ENCODE measurements at places on chromosomes 1 and 21. TPM values are rescaled to one million over a fixed set of nuclear protein-coding genes. Genes with fewer than 3 reads are reported as not detected.

Gene NUDT4B
- not detected for total RNA-seq

- DNase-seq = no peak
Measured at GRCh38 chr1:194161591-194161990, 975.2 kb upstream of the B3GALT2 start.

DNA sequence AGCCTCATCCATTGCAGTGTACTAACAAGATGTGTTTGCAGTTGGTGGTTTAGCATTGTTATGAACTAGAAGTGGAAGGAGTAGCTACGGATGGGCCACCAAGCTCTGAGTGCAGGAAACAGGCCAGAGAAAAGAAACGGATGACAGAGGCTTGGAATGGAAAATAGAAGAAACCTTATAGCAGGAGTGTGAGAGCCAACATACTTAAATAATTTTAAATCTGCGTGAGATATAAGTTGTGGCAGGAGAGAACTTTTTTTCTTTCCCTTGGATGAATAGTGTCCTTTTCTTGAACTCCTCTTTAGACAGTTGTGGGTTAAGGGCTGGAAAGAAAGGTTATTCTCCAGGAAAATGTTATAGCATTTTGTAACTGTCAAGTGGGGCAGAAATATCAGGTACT lies 54.2 kb downstream of the RGL1 start:
- no peak for DNase-seq

GRCh38 chr1:39642796-39643195 lies 3.4 kb upstream of the HEYL start:
- DNase-seq = no peak

DNA sequence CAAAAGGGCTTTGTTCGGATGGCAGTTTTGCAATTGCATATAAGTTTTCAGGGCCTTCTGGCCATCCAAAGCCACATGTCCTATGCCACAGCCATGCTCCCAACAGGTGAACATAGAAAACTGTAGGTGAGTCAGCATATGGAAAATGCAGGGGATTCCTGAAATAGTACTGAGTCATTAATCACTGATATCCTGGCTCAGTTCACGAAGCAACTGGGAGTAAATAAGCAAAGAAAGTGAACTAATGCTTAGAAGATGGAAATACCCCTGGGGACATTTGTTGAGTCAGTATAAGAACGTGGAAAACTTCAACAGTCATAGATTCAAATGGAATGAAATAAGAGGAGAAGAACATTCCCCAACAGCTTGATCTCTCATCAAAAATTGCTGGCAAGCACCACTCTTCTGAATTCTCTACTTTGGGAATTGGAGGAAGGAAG lies 148.9 kb upstream of the RUNX1 start:
- DNase-seq = no peak

DNA sequence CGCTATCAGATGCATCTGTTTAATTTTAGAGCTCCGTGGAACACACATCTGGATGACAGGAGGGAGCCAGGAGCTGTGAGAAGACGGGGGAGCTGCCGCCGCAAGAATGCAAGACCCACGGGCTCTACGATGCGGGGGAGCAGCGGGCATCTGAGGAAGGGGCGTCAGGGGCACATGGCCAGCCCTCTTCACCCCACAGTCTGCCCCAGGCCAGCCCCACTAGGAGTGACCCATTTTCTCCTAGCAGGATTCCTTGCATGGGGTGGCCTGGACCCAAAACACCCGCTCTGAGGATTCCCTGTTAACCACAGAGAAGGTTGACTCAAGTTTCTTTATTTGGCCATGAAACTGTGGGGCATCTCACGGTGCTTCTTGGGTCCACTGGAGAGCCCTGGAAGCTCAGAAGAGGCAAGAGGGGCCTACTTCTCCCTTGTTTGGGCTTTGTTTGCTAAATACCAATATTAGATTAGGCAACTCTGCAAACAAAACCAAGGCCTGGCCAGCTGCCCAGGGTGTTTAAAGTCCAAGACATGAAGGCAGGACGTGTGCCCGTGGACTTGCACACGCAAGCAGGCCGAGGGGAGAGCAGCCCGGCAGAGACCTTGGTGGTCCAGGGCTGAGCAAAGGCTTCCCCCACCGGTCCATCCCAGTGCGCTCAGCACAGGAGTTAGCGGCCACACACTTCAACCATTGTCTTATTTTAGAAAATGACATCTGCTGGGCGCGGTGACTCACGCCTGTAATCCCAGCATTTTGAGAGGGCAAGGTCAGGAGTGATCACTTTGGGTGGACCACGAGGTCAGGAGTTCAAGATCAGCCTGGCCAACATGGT lies 89.8 kb downstream of the DHRS3 start:
- DNase-seq = no peak

DNA sequence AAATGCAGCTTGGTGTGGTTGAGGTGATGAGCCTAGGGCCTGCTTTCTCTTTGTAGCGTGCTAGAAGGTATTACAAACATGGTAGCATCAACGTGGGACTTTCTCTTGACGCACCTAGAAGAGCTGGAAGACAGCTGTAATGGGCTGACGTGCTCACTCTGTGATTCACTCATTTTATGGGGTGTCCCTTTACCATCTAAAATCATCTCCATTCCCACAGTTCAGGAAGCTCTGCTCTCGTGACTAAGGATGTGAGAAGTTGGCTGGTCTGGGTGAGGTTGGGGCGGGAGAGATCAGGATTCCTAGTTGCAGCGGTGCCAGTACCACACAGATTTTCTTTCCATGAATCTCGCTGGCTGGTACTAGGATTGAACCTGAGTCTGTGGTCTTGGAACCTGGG lies 4.2 kb downstream of the HTR6 start:
- no peak for DNase-seq

All from naive thymus-derived CD8-positive, alpha-beta T cell (primary cell).